ENCODE measurements at places on chromosomes 2 and 18. TPM values are rescaled to one million over a fixed set of nuclear protein-coding genes. Genes with fewer than 3 reads are reported as not detected.

The TMBIM1 gene
- total RNA-seq, result 74.9 TPM

The EXOC6B gene
- 104 TPM for total RNA-seq

The GULP1 gene
- total RNA-seq, result 58.5 TPM

The TUBA3E gene
- not detected for total RNA-seq

DNA sequence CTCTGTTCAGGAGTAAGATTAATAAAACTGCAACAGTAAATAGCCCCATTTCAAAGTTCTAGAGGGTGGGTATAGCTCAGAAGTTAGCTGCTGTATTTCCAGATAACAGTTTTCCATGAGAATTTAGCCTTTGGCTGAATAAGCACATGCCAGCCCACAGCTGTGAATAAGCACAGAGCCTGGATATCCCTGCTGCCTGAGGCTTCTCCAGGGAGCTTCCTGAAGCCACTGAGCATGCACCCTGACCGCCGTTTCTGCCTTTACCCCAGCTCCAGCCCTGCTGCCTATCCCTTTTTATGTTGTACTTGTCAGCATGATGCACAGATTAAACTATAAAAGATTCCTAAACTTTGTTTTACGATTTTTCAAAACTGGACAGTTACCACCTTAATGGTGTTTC lies 85.3 kb downstream of the FEZ2 start:
- no peak for DNase-seq

GRCh38 chr2:172172513-172173173 lies 69.9 kb upstream of the DLX2 start:
- peak; percentile 84 for DNase-seq

DNA sequence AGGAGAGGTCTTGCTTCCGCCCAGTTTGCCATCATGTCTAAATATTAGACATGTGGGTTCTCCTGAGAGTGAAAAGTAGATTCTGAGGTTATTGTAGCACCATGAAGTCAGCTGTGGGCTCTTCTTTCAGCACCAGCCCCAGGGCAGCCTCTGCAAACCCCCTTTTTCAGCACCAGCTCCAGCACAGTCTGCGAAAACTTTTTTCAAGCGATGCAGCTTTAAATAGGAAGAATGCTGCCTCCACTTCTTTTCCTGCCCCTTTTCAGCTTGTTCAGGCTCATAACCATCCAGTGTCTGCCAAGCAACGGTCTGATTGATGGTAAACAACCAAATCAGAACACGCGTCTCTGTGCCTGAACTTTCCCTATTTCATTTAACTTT lies at the start of gene COL5A2:
Gene COL5A2 (minus strand): TSS at position 192 of the 381 bp plus-strand sequence. CDS start 157 bp downstream, at position 35.
- no peak for DNase-seq

DNA sequence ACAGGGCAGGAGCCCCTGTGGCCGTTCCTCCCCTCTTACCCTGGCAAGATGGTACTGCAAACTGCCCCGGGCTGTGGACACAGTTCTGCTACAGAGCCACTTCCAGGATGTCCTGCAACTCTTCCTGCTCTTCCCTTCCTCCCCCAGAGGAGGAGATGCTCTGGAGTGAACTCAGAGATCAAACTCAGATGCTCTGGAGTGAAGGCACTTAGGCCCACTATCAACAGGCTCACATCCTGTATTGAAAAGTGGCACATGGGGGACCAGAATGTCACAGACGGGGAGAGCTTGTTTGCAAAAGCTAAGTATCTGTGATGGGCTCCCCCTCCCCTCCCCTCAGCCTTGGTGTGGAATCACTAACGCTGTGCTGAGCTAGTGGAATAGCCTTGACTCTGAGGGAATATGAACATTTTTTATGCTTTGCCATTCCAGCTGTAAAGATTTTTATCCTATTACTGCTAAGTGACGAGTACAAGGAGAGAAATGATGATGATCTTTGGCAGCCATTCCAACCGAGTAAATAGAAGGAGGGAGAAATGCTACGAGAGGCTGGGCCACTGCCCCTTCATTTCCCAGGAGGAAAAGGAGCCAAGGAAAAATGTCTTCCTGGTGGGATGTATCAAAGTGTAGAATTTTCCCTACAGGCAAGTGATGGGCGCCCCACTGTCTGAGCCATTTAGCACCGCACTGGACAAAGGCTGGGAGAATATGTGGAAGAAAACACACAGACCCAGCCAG lies 152.6 kb downstream of the GALNT14 start:
- DNase-seq, result no peak

DNA sequence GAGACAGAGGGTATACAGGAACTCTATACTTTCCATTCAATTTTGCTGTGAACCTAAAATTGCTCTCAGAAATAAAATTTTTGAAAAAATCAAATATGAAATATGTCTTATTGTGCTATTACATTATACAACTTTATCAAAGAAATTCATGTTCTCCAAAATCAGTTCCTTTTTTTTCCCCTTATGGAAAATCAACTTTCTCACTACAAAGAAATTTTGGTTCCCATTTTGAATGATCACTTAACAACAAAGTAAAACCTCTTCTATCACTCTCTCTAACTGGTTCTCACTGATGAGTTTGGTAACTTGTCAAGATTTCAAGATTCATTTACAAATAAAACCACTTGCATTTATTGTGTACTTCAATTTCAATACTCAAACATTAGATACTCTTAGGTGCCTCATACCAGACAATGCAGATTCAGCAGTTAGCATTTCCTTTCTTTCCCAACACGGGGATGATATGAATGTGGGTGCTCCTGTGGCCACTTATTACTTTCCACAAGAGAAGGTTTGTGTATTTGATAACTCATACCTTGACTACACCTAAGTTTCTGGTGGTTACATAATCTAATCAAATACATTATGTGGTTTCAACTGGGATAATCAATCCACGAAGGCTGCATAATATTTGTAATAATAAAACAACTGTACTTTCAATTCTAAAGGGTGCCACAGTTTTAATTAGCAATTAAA lies 6.4 kb downstream of the PSME4 start:
- DNase-seq, result no peak

DNA sequence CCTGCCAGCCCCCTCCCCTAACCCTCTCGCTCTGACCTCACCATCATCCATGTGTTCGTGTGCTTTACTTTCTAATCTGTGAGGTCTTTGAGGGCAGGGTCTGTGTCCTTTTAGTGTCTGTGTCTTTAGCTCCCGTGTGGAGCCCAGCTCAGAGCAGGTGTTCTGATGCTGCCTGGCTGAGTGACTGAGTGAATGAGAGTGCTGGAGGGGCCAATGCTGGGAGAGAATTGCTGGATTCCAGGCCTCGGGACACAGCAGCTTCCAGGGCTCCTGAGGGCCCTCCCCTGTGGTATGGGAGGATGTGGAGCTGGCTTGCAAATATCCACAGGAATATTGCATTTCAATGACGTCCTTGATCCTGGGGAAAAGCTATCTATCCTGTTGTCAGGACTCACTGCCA lies 160.6 kb downstream of the ANKRD30B start:
- DNase-seq, result no peak

GRCh38 chr18:58525928-58526424 lies 102.9 kb downstream of the ALPK2 start:
- no peak for DNase-seq

- DNase-seq, result no peak
These were observed 253.5 kb downstream of the NCKAP5 start for GRCh38 chr2:133314795-133315194.

All from mesothelial cell of epicardium (in vitro differentiated cells).